Bronchial smooth muscle cell (primary cell): ENCODE measurements at places on chromosomes 16 and 17. TPM values are rescaled to one million over a fixed set of nuclear protein-coding genes. Genes with fewer than 3 reads are reported as not detected.

SPATA22 gene
- not detected in 2 replicates for total RNA-seq

ALOX15B gene
- total RNA-seq, result not detected in 2 replicates

TAT gene
- total RNA-seq, result not detected in 2 replicates

CIITA gene
- total RNA-seq, result 0.26 and 0.32 TPM in 2 replicates

ZNF750 gene
- total RNA-seq, result 0.09 TPM in 1 of 2 replicates, not detected in the other

ACSM2A gene
- not detected in 2 replicates for total RNA-seq

SLC5A10 gene
- total RNA-seq, result not detected in 2 replicates

CD300LB gene
- total RNA-seq, result not detected in 2 replicates

ITGAX gene
- under 0.01 TPM in 1 of 2 replicates, not detected in the other for total RNA-seq

PARD6A gene
- 0.47 and 0.86 TPM in 2 replicates for total RNA-seq

CLDN9 gene
- under 0.01 TPM in 1 of 2 replicates, not detected in the other for total RNA-seq

PABPN1L gene
- not detected in 2 replicates for total RNA-seq

CLEC3A gene
- total RNA-seq, result not detected in 2 replicates

NTN3 gene
- total RNA-seq, result 1.2 and 1.4 TPM in 2 replicates

UBALD2 gene
- total RNA-seq, result 1.5 and 1.9 TPM in 2 replicates

CCDC102A gene
- 22.2 and 24.6 TPM in 2 replicates for total RNA-seq

C17orf113 gene
- 0.32 and 0.34 TPM in 2 replicates for total RNA-seq

ASPSCR1 gene
- total RNA-seq, result 26.6 and 28.4 TPM in 2 replicates
